Foreskin keratinocyte (primary cell): ENCODE measurements at places on chromosomes 4 and X. TPM values are rescaled to one million over a fixed set of nuclear protein-coding genes. Genes with fewer than 3 reads are reported as not detected.

GRCh38 chr4:84681486-84682274 is 98.8 kb downstream of the CDS1 start:
- peak; percentile 32 for DNase-seq

DNA sequence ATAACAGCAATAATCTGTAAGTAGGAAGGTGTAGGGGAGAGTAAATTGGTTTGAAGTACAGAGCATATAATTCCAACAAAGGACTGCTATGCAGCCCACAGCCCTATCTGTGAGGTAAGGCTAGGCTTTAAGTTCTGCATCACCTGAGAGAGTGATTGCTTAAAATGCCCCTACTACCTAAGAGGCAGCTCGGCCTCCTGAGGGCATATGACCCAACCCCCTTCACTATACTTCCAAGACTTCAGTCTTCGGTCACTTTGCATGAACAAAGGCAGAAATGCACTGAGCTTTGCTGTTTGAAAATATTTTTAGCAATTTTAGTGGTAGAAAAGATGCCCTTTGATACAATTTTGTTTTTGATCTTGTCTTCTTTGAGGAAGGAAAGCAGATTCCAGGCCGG is 4.9 kb upstream of the DDX3X start:
- DNase-seq = no peak

The RGN gene
- polyA plus RNA-seq = 0.06 and 0.07 TPM in 2 replicates

GRCh38 chrX:129522184-129523078 is 859 bp downstream of the SMARCA1 start:
- no peak for DNase-seq

DNA sequence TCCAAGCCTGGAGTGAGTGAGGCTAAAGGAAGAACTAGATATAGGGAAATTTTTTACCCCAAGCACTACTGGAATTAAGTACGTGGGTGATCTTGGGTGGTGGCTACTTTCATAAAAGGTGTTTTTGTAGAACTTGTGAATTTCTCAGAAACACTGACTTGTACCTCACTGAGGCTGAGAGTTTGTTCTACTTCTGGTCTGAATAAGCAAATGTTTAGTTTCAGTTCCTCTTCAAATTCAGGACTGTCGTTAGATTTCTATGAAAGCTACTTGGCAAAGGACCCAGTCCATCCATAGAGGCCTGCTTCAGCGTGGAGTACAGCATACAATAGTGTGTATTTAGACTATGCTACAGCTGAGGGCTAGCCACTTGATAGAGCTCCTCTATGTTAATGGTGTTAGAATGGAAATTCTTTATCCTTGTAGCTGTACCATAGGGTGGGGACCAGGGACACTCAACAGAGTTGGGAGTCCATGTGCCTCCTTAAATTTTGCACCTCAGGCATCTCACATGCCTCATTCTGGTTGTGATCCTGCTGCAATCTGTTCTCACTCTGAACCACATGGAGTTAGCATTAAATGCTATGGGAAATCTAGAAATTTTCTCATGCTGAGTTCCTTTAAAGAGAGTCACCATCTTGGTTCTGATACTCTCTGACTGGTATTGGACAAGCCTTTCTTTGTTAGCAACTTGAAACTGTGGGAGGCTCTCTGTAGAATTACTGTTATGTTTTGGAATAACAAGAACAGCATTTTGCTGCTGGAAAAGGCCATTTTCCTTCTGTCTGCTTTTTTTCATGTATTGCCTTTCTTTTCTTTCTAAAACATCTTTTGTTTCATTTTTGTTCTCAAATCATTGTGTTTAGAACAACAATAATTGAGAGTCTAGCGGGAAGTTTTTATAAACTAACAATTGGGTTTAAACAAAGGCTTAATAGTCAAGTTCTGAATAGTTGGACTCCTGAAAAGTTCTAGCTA is 86.8 kb downstream of the PDGFRA start:
- DNase-seq = no peak

GRCh38 chr4:46839128-46839527 is 69.9 kb downstream of the COX7B2 start:
- no peak for DNase-seq

GRCh38 chrX:11531226-11531625 is 134.5 kb downstream of the ARHGAP6 start:
- DNase-seq = no peak

DNA sequence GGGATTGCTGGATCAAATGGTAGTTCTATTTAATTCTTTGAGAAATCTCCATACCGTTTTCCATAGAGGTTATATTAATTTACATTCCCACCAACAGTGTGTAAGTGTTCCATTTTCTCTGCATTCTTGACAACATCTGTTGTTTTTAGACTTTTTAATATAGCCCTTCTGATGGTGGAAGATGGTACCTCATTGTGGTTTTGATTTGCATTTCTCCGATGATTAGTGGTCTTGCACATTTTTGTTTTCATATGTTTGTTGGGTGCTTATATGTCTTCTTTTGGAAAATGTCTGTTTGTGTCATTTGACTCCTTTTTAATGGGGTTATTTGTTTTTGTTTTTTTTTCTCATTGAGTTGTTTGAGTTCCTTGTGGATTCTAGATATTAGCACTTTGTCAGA is 75.3 kb upstream of the PUDP start:
- DNase-seq = no peak

DNA sequence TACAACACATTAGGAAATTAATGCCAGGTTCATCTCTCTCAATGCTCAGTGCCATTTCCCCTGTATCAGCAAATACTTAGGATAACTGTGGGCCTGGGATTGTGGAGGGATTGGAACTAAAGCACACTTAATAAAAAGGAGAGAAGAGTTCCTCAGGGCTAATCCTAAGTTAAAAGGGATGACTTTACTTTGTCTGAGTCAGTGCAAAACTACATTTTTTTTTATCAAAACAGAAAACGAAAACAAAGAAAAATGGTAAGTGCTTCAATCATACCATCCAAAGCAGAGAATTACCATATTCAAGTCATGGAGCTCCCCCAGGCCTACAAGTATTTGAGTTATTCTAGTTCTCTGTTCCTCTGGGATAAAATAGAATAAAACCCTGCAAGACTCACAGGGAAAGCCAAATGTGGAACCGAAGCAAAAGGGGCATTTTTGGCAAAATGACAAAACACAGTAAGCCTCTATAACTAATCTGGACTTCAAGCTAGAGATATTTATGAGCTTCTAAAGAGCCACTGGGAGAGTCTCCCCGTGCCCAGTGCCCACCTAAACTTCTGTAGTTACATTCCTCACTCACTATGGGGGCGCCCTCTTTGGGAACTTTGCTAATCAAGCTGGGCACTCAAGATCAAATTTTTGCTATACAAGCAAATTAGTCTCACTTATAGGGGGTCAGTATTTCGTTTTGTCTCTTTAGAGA is 53.4 kb downstream of the PALLD start:
- no peak for DNase-seq

DNA sequence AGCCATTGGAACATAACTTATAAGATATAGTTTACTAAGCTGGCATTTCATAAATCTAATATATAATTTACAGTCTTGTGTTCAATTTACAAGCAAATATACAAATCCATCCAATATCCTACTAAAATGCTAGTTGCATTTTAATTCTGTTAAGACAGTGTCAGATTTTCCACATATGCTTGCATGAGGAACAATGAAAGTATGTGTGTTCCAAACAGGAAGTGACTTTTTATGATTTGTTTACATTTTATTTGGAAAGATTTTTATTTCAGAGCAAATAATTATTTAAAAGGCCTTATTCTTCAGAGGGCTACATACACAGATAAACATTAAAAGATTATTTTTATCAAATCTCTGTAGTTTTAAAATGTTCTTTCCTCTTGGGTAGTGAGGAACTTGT is 130.1 kb downstream of the KLHL34 start:
- no peak for DNase-seq

GRCh38 chr4:137685357-137685756 is 153.1 kb upstream of the PCDH18 start:
- no peak for DNase-seq

GRCh38 chr4:10579648-10580047 is 104.9 kb downstream of the CLNK start:
- no peak for DNase-seq

DNA sequence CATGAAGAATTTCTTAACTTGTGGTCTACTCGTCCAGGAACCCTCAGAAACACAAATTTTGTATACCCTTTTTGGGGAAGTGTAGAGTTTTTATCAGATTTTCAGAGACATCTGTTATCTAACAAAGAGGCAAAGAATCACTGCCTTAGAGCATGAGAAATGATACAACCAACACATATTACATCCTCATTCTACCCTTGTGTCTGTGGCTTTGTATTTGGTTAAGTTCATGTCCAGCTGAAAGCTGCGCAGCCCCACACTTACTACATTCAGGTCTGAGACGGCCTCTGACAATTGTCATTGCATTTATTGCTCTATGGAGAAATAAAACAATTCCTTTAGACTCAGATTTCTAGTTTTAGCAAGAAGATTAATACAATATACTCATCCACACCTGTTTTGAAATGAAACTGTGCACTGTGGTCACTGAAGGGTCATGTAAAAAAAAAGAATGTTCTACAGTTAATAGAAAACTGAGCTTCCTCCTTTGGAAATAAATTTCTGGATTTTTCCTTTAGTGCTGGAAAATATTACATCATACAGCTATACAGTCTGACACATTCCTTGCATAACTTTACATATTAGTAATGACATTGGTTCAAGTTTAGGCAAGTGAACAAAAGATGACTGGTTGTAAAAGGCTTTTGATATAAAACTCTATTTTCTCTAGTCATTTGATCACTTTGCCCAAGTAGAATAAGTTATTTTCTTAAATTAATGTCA is 39.8 kb downstream of the GLRB start:
- peak; percentile 82 for DNase-seq

- no peak for DNase-seq
Observed at GRCh38 chr4:6938237-6938636, 28.6 kb downstream of the TBC1D14 start.

- DNase-seq = peak; percentile 34
Observed at GRCh38 chrX:46588263-46588662, 14.7 kb downstream of the CHST7 start.

The TBX22 gene
- not detected in 2 replicates for polyA plus RNA-seq

DNA sequence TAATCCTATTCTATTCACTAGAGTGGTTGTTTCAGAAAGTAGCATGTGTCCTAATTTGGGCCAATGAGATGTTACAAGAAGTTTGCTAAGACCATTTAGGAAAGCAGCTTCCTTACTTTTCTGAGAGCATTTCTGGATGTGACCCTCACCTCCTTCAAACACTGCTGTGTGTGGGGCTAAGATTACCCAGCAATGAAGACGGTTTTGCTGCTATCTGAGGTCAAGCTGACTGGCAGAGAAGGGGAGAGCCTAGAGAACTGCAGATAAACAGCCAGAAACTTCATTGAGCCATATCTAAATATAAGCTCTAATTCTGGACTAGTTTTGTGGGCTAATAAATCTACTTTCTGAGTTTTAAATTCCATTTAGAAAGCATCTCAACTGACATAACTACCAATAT is 36.4 kb downstream of the ZAR1 start:
- no peak for DNase-seq

The ADAM29 gene
- not detected in 2 replicates for polyA plus RNA-seq

GRCh38 chr4:100742045-100742444 is 224.2 kb upstream of the EMCN start:
- peak; percentile 71 for DNase-seq
